ENCODE measurements at places on chromosomes 16 and 17.

- DNase-seq: no peak
These were observed 184.4 kb upstream of the DYNLRB2 start for GRCh38 chr16:80356365-80356764.

DNA sequence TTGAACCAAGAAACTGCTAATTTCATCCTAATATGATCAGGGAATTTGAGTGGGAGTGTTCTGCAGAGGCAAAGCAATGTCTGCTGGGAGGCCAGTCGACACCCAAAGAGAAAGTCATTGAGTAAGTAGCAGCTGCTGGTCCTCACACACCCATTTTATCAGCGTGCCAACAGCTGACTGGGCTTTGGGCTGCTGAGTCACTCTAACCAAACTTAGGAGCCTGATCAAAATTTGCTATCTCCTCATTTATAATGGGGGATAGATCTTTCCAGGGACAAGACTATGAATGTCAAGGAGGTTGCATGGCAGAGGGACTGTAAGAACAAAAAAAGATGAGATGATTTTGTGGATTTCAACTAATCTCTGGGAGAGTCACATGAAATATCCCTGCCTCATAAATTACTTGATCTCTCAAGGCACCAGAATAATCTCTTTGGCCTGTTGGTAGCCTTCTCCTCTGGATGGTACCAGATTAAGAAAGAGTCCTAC is 32.9 kb downstream of the CPSF4L start:
- peak; percentile 71 for DNase-seq

GRCh38 chr16:12267491-12267890 is 291.0 kb downstream of the SNX29 start:
- DNase-seq: no peak

DNA sequence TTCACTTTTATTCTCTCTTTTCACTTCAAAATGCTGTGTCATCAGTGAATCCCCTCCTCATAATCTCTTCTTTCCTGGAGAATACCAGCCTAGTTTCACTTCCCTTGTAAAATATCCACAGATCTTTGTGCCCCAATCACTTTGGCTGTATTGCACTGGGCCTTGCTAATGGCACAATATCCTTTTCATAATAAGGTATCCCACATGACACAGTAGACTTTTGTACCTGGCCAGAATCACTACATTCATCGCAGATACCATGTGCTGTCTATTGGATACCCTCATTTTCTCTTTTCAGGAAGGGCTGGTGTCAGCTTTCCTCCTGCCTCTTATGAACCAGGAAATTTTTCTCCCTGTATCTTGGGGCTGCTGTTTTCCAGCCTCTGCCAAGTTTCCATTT is 25.7 kb upstream of the TOX3 start:
- DNase-seq: peak; percentile 86

DNA sequence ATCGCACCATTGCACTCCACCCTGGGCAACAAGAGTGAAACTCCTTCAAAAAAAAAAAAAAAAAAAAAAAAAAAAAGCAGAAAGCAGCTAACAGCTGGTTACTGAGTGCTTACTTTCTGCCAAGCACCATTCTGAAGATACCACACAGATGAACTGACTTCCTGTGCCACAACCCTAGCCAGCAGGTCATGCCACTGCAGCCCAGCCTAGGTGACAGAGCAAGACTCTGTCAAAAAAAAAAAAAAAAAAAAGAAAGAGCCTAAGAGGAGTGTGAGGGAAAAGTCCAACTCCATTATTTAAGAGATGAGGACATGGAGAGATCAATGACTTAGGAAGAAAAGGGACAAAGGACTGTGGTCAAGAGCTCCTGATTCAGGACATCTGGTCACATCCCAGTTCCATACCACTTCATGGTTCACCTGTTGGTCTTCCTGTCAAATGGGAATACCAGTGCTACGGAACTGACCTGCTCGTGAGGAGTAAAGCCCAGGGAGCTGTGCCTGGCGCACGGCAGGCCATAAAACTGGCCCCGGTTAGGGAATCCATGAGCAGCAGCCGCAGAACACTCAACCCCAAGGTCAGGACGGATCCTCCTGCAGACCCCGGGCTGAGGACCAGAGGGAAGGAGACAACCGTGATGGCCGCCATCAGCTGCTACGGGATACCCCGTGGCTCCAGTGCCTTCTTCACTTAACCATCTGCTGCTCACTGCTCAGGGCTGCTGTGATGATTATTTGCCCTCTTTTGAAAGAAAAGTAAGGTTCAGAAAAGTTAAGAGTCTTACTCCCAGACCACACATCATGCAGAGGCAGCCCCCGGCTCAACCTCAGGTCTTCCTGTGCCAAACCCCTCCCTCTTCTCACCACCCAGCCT is 950 bp downstream of the KLHDC4 start:
- no peak for DNase-seq

DNA sequence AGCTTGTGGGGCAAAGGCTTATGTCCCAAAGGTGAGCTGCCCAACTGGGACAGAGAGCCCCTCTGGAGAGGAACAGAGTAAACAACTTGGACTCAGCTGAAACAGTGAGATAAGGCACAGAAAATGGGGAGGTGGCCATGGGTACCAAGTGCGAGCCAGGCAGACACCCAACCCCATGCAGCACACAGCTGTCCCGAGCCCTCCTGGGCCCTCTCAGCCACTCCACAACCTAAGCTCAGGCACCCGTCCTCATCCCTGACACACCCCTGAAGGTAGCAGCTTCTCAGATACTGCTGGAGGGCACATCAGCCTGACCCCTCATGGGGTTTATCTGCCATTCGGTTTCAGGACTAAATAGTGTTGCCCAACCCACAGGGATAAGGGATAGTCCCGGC is 4.8 kb upstream of the GFOD2 start:
- DNase-seq: no peak

- DNase-seq: peak; percentile 94
These were observed 48.6 kb downstream of the GAS7 start for GRCh38 chr17:10149573-10150399.

GRCh38 chr17:74532115-74532514 is 840 bp upstream of the CD300LB start:
- DNase-seq: peak; percentile 100

GRCh38 chr16:87062569-87063442 is 254.4 kb downstream of the C16orf95 start:
- DNase-seq: peak; percentile 56

DNA sequence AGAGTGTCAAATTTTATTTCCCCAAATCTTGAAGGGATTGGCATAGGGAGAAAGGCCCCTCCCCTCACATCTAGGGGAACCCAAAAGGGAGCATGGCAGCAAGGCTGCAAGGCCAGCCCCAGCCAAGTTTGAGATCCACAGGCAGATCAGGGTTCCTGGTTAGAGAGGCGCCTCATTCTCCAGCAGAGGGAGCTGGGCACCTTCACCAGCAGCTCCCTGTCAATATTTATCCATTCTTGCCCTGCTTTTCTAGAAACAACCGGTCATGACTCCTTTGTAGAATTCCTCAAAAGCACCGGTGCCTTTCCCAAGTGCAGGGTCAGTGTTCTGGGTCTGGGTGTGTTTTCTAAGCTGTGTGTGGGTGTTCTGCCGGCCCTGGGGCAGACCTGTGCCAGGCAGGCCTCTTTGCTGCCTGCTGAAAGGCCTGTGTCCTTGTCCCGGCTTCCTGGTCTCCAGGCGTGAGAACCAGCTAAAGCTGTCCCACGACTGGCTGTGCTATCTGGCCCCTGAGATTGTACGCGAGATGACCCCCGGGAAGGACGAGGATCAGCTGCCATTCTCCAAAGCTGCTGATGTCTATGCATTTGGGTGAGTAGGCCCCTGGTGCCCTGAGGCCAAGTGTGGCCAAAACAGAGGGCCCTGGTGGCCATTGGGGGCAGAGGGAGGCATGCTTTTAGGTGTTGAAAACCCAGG is 21.2 kb upstream of the LGALS9 start:
- peak; percentile 25 for DNase-seq

GRCh38 chr17:67020293-67020766 is 24.0 kb upstream of the CACNG1 start:
- DNase-seq: no peak

DNA sequence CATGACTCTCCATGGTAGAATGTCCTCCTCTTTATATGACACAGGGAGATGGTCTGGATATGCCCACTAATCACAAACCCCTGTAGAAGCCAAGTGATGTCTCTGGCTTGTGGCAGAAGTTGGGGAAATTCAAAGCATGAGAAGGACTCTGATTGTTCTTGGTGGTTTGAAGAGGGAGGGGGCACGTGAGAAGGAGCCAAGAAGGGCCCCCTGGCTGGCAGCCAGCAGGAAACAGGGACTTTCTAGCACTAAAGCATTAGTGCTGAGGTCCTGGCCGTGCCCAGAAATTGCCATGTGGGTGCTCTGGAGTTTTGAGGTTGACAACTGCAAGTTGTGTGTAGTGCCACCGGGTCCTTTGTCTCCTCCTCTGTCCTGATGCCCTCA is 199.9 kb downstream of the LGALS9B start:
- no peak for DNase-seq

DNA sequence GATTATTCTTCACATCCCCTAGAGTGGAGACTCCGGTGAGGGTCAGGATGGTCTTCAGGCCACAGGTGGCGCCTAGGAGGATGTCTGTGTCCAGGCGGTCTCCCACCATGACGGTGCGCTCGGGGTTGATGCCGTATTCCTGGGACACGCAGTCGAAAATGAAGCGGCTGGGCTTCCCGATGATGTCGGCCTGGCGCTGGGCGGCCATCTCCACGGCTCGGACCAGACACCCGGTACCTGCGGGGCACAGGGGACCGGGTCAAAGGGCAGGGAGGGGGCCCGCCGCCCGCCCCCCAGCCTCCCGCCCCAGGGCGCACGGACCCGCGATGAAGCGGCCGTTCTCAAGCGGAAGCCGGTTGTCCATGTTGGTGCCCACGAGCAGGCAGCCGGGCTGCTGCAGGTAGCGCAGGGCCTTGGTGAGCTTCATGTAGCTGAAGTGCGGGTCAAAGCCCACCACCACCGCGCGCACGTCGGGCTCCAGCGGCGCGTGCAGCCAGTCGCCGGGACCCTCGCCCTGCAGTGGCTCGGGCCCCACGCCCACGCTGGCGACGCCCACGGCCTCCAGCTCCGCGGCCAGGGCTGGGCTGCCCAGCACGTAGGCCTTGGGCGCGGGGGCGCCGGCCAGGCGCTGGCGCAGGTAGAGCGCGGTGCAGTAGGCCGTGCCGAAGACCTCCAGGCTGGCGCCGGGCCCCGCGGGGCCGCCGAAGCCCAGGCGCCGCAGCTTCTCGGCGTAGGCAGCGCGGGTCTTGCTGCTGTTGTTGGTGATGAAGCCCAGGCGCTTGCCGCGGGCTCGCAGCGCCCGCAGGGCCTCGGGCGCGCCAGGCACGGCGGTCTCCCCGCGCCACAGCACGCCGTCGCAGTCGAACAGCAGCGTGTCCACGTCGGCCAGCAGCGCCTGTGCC is 572 bp downstream of the PGP start:
- DNase-seq: no peak

DNA sequence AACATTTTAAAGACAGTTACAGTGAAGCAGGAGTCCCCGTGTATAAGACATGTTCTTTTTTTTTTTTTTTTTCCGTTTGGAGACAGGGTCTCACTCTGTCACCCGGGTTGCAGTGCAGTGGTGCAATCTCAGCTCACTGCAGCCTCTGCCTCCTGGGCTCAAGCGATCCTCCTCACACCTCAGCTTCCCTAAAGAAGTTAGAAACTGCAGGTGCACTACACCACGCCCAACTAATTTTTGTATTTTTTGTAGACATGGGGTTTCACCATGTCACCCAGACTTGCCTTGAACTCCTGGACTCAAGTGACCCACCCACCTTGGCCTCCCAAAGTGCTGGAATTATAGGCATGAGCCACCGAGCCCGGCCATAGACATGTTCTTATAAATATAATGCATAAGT is 3.0 kb downstream of the EVI2B start:
- no peak for DNase-seq

DNA sequence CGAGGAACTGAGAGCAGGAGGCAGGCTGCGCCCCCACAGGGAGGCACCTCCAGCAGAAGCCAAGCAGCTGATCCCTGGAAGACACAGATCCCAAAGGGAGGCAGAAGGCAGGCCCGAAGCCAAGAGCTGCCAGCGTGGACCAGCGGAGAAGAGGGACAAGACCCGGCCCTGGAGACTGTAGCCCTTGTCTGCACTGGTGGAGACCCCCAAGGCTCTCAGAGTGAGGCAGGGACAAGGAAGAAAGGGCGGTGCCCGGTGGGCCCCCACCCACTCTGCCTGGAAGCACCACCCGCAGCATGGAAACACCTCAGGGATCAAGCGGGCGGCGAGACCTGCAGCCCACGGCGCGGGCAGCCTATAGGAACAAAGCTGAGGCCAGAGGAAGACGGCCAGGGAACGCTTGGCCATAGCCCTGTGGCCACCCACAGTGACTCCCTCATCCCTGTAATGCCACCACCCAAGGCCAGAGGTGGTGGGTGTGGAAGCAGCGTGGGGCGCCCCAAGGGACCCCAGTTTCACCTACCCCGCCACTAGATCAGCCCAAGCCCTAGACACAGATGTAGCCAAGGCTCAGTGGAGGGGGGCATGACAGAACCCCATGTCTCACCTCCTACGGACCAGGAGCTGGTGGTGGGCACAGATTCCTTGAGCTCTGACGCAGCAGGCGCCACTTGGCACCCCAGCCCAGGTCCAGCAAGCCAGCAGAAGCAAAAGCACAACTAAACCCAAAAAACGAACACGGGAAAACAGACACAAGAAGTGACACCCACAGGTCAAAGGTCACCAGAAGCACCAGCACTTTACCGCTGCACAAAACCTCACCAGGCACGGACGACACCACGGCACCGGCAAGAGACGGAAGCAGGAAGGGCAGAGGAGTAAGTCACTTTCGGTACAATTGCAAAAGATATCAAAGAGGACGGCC is 2.9 kb upstream of the SIRT7 start:
- DNase-seq: peak; percentile 90

DNA sequence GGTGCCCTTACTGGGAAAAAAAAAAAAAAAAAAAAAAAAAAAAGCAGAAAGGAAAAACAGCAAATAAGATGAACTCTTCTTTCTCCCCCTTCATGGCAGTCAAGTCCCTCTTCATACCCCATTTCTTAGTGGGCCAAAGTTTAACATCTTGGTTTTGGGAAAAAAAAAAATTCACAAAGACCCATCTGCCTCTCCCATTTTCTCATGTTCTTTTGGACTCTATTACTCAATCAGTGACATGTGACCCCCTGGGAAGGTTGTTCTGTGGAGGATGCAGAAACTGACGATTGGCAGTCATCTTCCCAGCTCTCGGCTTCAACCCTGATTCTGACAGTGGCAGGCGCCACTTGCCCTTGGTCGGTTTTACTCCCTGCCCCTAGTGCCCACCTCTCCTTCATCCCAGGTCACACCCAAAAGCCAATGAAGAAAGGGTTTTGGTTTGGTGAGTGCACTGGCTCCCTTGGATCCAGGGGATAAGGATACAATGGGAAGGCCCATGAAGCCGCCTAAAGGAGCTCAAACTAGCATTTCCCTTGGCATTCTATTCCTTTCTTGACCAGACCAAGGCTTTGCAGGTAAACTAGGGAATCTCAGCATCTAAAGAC is 60.7 kb upstream of the TBX2 start:
- DNase-seq: no peak

GRCh38 chr16:17776888-17777287 is 306.1 kb upstream of the XYLT1 start:
- no peak for DNase-seq

- DNase-seq: peak; percentile 65
These were observed 1.9 kb downstream of the KRTAP4-11 start for GRCh38 chr17:41116297-41116696.

- DNase-seq: no peak
These were observed 13.1 kb upstream of the CTCF start for GRCh38 chr16:67549240-67549639.

- peak; percentile 28 for DNase-seq
These were observed 122.4 kb upstream of the NUDT7 start for GRCh38 chr16:77599793-77600415.

- peak; percentile 85 for DNase-seq
These were observed 771 bp downstream of the MSRB1 start for GRCh38 chr16:1942047-1942809.

GRCh38 chr17:38893607-38894006 is 23.7 kb downstream of the LASP1 start:
- peak; percentile 87 for DNase-seq

- no peak for DNase-seq
These were observed 13.0 kb downstream of the MRPL27 start for GRCh38 chr17:50359998-50360461.

Measured in MV-4-11 (cell line).